ENCODE measurements at places on chromosomes 5 and 9.

- no peak for DNase-seq
Measured at GRCh38 chr5:8756498-8757084, 789.3 kb downstream of the SEMA5A start.

- DNase-seq, result no peak
Measured at GRCh38 chr9:130891688-130892476, 4.7 kb downstream of the QRFP start.

DNA sequence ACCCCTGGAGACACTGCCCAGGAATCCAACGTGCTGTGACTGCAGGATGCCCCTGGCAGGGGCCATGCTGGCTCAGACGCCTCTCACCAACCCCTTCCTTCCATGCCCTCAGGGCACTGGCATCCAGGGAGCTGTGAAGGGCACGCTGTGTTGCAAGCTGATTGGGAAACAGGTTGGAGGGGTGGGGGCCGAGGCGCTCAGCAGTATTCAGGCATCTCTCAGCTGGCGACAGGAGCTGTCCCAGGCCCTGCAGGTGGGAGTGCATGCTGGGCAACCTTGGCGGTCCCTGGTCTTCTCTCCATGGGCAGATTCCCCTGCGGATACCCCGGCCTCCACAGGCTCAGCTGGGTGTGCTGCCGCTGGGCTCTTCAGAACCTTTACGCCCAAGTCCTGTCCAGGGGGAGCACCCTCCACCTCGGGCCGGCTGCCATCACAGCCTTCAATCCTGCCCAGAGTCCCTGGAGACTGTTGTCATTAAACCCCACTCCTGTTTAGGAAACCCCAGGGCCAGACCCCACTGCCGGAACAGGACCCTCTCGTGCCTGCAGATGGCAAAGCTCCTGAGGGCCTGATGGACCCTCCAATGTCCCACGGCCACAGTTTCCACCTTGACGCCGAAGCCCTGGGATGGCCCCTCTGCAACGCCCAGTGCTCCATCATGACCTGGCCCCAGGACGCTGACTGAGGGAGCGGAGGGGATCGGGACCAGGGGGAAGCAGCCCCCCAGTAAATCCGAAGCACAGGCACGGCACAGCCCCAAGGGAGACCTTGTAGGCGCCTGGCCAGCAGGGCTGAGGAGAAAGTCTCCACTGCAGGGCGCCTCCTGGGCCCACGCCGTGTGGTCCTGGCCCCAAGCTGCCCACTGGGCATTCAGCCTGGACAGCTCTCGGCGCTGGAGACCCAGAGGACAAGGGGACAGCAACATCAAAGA is 9.3 kb downstream of the TPPP start:
- no peak for DNase-seq

GRCh38 chr5:1465966-1466471 is 20.8 kb upstream of the SLC6A3 start:
- no peak for DNase-seq

GRCh38 chr5:1168796-1169195 is 32.6 kb upstream of the SLC6A19 start:
- DNase-seq, result no peak

GRCh38 chr5:78331523-78332080 is 28.8 kb upstream of the SCAMP1 start:
- no peak for DNase-seq

- no peak for DNase-seq
Measured at GRCh38 chr5:126195410-126196100, 227.7 kb upstream of the GRAMD2B start.

GRCh38 chr9:107943901-107944300 is 454.3 kb upstream of the KLF4 start:
- no peak for DNase-seq

- DNase-seq, result no peak
Measured at GRCh38 chr5:13831351-13831750, 113.1 kb downstream of the DNAH5 start.

DNA sequence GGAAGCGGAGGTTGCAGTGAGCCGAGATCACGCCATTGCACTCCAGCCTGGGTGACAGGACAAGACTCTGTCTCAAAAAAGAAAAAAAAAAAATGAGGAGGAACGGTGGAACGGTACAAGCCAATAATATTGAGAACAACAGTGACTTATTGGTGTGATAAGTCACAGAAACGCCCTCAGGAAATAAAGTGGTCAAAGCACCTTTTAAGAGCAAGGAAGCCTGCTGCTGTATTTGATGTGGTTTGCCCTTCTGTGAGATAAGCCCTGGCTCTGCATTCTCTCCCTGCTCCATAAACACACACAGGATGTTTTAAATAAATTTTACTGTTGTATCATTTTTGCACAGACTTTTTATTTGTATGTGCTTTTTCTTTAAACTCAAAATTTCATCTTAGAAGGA is 269.9 kb upstream of the MSX2 start:
- no peak for DNase-seq

DNA sequence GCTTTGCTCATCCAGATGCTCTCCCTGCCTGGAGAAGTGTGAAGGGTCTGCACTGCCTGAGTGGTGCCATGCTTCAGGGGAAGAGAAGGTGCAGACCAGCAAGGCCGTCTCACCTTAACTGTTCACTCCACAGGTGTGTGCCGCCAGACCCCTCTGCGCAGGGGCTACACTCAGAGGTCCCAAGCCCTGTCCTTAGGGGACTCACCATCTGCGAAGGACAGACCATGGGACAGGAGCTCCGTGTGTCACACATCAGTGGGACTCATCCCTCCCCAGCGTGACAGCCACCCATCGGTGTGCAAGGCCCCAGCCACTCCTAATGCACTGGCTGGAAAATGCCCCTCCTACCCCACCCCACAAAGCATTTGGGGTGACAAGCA is 142.9 kb downstream of the OLFM1 start:
- no peak for DNase-seq

DNA sequence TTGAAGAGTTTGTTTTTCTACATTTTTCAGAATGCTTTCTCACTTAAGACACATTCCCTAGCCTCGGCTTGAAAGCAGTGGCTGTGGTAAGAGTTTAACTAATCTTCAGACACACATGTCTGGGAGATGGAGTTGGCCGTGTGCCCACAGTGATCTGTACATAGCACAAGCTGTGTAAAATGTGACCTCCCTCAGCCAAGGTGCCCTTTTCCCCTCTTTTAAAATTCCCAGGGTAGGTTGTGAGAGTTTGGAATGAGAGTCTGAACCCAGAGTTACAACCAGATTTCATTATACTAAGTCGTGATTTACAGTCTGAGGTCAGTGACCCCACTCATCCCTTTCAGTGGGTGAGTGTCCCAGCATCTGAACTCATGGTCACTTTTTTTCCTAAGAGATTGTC is 230.4 kb downstream of the DOCK8 start:
- no peak for DNase-seq

- no peak for DNase-seq
Measured at GRCh38 chr9:121499177-121499426, 542 bp downstream of the GGTA1 start.

- no peak for DNase-seq
Measured at GRCh38 chr9:129014608-129015007, 13.5 kb downstream of the SH3GLB2 start.

- DNase-seq, result no peak
Measured at GRCh38 chr9:29297592-29297991, 1724.3 kb upstream of the C9orf72 start.

GRCh38 chr5:2902186-2902585 is 150.7 kb upstream of the IRX2 start:
- DNase-seq, result no peak

DNA sequence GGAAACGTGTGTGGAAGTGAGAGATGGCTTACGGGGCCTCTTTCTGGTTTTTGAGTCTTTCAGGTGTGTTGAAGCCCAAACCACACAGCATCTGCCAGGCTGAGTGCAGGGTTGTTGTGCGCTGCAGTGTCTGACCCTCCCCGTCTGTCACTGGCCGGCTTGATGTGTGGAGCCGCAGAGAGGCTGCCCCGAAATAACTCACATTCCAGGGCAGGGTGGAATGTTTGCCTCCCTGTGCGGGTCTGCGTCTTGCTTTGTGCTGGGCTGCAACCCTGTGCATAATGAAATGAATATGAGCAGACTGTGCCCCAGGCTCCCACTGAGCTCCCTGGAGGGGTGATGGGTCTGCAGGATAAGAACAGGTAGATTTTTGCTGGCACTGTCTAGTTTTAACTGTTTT is 9.9 kb upstream of the PLEKHG4B start:
- DNase-seq, result no peak

- DNase-seq, result no peak
Measured at GRCh38 chr9:120385606-120386389, 194.2 kb downstream of the CDK5RAP2 start.

DNA sequence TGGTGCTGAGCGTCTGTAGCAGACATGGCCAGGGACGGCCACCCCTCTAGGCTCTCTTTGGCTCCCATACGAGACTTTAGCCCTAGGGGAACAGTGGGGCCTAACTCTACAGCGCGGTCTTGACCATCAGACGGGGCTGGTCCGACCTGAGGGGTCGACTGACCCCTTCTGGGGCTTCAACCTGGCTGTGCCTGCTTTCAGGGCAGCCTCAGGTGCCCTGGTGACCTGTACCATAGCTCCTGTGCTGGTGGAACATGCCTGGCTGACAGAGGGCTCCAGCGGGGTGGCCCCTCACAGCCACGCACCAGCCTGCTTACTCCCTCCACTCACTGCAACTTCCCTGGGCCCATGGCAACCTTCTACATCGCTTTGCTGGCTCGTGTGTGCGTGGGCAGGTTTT is 423.4 kb upstream of the SEMA6A start:
- no peak for DNase-seq

DNA sequence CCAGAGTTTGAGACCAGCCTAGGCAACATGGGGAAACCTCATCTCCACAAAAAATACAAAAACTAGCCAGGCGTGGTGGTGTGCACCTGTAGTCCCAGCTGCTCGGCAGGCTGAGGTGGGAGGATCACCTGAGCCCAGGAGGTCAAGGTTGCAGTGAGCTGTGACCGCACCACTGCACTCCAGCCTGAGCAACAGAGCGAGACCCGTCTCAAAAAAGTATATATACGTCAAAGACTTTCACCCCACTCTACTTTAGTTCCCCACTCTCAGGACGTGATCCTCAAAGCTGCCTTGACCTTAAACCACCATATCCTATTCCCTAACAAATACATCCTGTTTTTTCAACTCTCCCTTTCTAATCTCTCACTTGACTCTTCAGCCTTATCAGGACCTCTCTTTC is 41.0 kb downstream of the PCDHGC5 start:
- DNase-seq, result no peak

DNA sequence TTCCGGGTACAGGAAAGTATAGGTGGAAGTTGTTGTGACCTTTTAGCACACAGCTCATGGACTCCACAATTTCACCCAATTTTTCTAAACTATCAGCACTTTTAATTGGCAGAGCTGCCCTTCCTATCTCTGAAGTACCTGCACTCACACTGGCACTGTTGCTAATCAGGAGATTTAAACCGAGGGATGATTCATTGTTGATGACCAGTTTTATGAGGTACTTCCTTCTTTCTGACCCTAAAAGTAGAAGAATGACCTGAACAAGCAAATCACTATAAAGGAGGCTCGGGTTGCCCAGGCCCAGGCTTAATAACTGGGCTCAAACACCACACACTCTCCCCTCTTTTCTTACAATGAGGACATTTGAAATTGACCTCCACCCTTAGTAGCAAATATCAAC is 105.9 kb downstream of the KCNN2 start:
- no peak for DNase-seq

- no peak for DNase-seq
Measured at GRCh38 chr5:123142206-123142915, 53.3 kb downstream of the PRDM6 start.

GRCh38 chr5:98308231-98308630 is 465.2 kb upstream of the RGMB start:
- DNase-seq, result no peak
